ENCODE measurements at places on chromosomes 2 and 18. TPM values are rescaled to one million over a fixed set of nuclear protein-coding genes. Genes with fewer than 3 reads are reported as not detected.

DNA sequence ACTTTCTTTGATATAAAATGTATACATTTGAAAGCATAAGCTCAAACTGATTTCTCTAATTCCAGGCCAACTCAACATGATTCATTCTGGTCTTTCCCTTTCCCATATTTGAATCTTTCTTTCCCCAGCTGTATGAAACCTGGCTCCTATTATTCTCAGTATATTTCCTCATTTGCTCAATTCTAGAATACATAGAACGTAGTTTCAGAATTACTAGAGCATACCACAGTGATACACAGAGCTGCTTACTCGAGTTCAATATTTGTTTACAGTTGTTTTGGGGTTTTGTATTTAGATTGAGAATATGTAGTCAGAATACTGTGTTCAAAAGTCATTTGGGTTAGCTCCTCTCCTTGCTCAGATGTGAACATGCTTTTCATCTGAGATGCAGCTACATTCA is 43.0 kb downstream of the TNFRSF11A start:
- no peak for DNase-seq

DNA sequence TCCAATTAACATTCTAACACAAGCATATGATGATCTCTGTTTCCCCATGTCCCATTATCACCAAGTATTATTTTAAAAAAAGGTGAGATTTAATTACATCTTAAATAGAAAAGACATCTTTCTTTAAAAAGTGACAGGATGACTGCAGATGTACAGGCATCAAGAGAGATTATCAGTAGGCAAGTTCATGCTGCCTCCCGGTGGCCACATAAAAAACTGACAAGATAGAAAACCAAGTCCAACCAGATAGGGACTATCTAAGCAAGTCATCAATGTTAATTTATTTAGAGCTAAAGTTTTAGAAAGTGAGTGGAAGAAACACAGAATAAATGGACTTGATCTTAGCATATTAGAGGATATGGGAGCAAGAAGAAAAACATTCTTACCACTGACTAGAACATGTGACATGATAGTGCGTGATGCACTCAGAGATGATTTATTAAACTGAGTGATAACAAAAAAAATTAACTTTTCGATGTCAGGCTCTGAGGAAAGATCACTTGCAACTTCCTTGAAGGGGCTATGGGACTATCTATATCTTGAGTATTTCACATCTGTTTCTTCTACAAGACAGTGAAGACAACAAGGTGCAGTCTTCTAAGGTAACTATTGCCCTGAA is 5.4 kb upstream of the TDRD15 start:
- peak; percentile 21 for DNase-seq

GRCh38 chr2:45634223-45634622 is 17.3 kb upstream of the PRKCE start:
- DNase-seq, result no peak

DNA sequence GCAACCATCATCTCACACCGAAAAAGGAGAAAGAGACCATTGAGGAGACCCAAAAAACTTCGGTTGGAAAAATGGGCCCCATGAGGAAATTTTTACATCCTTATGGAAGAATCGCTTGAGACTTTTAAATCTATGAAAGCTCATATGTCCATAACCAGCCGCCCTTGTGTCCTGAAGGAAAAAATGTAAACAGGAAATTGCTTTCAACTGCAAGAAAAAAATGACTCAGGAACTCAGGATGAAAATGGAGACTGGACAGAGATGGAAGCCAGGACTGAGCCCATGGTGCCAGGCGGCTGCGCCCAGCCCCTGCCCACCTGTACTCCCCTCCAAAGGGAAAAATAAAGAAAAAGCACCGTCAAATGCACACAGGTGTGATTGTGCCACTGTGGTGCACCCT is 81.5 kb upstream of the SLC66A3 start:
- peak; percentile 54 for DNase-seq

- DNase-seq, result no peak
Measured at GRCh38 chr2:75287624-75288316, 88.5 kb upstream of the TACR1 start.

GRCh38 chr2:170929686-170930050 is 615 bp downstream of the GORASP2 start:
- DNase-seq, result peak; percentile 52

DNA sequence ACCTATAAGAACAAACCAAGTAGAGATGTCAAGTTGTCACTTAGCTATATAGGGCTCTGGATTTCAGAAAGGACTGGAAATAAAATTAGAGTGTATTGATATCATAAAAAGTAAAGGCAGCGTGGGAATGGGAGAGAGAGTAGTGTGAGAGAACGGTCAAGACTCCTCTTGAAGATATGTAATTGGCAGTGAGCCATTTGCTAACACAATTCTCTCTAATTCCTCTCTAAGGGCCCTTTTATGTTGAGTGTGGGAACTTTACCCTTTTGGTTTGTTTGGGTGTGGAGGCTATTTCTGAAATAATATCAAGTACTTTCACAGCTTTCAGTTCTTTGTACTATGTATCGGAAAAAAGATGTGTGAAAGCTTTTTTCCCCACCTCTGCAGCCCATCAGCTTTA is 196.8 kb downstream of the LRRTM4 start:
- DNase-seq, result no peak

DNA sequence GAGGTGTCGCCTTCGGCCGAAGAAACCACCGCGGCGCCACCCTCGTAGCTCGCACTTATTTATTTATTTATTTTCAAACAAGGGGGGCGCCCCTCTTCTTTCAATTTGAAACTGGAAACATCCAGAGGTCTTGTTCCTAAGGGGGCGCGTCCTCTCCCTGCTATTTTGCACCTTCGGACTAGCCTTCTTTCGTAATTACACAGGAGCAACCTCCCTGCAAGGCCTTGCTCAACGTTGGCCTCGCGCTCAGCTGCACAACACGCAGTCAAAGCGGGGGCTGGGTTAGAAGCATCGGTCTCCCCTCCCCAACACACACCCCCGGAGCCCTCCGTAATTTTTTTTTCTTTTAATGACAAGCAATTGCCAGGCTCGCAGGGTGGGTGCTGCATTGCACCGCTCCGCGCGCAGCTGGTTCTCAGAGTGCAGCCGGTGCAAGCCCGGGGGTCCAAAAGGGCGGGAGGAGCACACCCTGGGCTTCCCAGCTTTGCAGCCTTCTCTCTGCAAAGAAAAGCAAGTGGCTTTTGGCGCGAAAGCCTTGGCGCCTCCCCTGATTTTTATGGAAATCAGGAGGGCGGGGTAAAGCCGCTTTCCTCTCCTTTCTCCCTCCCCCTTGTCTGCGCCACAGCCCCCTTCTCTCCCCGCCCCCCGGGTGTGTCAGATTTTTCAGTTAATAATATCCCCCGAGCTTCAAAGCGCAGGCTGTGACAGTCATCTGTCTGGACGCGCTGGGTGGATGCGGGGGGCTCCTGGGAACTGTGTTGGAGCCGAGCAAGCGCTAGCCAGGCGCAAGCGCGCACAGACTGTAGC is at the start of gene MYCN:
Gene MYCN, plus strand, starts transcription at position 697 of the 807 bp plus-strand sequence. CDS start 1,515 bp downstream, outside the sequence.
- DNase-seq, result peak; percentile 28

DNA sequence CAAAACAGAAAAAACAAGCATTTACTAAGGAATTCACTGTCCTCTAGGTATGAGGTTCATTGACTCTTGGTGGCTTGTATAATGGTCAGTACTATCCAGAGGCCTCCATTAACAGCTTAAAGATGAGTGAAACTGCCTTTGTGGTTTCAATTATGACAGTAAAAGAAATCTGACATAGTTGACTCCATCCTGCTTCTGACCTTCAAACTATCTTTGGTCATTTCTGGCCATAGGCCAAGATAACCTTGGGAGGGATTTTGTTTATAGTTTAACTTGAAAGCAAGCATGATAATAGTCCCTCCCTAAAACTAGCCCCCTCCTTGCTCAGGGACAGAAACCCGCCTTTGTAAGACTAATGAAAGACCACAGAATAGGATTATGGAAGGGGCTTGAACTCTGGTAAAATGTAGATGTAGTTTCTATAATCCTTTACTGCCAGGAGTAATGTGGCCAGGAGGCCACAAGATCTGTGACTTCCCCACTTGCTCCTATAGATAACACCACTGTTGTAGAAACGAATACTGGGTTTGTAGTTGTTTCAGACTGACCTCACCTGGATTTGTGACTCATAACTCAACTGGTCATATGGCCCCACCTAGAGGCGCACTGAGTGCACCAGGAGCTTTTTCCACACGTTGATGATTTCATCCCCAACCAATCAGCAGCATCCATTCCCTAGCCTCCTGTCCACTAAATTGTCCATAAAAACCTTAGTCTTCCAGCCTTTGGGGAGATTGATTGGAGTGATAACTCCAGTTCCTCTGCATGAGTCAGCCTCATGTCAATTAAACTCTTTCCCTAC is 8.6 kb upstream of the PLEKHM3 start:
- DNase-seq, result peak; percentile 65

DNA sequence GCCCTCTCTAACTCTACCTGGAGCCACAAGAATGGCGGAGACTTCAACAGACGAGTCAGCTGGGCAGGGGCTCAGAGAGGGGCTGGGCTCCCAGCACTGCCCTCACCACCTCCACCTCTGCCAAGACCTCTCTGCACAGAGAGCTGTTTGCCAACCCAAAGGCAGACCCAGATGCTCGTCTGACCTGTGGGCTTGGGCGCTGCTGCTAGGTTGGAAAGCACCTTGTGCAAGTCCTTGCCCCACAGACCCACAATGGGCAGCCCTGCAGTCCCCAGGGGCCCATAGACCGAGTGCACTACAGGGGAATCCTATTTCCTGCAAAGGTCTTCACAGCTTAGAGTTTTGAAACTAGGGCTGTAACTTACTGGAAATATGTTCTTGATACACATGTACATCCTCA is 13.3 kb downstream of the ACKR3 start:
- no peak for DNase-seq

GRCh38 chr18:3345885-3346284 is 84.0 kb downstream of the MYL12B start:
- DNase-seq, result no peak

The FLACC1 gene
- total RNA-seq, result 0.27 TPM

The MC5R gene
- not detected for total RNA-seq

The BCL11A gene
- total RNA-seq, result not detected

The LOXHD1 gene
- not detected for total RNA-seq
